Fibroblast of skin of left biceps (primary cell): ENCODE measurements at places on chromosomes 13 and 19.

- DNase-seq = no peak
Measured at GRCh38 chr13:99119656-99120055, 81.0 kb upstream of the UBAC2 start.

DNA sequence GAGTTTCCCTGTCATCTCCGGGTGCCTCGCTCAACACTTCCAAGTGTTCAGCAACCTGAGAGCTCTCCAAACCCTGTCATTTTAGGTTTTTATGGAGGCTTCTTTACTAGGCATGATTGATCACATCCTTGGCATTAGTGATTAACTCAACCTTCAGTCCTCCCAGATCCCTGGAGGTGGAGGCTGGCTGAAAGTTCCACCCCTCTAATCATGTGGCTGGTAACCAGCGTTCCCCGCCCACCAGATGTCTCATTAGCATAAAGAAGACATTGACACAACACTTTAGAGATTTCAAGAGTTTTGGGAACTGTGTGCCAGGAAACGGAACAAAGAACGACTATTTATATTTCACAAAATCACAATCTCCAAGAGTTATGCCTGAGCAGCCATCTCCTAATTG is 71.1 kb upstream of the RGCC start:
- DNase-seq = no peak

GRCh38 chr19:7870571-7871436 is 3.4 kb downstream of the PRR36 start:
- no peak for DNase-seq

DNA sequence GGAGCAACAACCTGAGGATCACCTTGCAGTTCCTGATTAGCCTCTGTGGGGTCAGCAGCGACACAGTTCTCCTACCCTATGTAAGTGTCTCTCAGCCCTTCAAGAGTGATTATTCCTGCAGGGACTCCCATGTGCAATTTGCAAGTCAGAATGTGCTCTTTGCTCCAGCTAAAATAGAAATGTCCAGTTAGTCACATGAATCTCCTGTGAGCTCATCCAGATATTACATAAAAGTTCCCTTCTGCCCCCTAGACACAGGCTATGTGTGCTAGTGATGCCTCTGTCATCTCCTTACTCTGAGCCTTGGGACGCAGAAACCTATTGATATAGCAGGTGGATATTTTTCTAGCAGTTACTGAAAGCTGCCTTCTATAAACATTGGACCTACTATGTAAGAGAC is 105.5 kb downstream of the ZAR1L start:
- no peak for DNase-seq

- no peak for DNase-seq
Measured at GRCh38 chr19:14377883-14378328, 3.3 kb upstream of the ADGRE5 start.

DNA sequence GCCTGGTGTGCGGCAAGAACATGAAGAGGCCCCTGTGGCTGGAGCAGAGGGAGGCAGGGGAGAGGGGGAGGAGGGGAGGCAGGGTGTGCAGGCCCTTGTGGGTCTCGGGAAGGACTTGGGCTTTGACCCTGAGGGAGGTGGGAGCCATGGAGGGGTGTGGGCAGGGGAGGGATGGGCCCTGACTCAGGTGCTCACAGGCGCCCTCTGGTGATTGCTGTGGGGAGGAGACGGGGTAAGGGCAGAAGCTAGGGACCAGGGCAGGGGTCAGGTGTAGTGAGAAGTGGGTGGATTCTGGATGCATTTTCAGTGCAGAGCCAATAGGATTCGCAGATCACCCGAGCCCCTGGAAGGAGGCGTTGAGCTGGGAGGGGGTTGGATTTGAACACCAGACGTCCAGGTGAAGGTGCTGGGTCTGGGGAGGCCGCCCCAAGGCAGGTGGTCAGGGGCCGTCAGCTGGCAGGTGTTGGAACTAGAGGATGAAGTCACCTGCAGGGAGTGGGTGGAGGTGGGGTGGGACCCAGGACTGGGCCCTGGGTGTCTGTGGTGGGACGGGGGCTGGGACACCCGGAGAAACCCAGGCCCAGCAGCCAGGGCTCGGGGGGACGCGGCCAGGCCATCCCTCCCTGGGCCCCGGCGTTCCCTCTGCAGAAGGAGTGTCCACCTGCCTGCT is 185.4 kb downstream of the KDM4B start:
- no peak for DNase-seq

DNA sequence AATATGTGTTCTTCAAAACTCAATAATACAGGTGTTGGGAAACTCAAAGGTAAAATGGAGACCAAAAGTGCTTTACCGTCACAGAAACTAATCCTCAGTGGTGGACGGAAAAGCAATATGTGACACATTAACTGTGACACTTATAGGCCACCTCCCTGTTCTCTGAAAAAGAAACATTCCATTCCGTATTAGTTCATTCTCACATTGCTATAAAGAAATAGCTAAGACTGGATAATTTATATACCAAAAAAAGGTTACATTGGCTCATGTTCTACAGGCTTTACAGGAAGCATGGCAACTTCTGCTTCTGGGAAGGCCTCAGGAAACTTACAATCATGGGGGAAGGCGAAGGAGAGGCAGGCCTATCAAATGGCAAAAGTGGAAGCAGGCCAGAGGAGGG is 435.3 kb upstream of the HTR2A start:
- DNase-seq = peak; percentile 25

- no peak for DNase-seq
Measured at GRCh38 chr19:45008552-45008951, 7.3 kb downstream of the RELB start.

DNA sequence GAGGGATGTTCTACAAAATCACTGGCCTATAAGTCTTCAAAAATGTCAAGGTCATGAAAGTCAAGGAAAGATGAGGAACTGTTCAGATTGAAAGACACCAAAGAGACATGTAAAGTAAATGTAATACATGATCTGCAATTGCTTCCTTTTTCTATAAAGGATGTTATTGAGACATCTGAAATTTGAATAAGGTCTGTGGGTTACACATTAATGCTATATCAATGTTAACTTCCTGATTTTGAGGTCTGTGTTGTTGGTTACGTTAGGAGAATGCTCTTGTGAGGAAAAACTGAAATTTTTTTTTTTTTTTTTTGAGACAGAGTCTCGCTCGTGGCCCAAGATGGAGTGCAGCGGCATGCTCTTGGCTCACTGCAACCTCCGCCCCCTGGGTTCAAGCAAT is 197.4 kb downstream of the RGCC start:
- DNase-seq = no peak

- no peak for DNase-seq
Measured at GRCh38 chr19:1540365-1540925, 16.6 kb downstream of the PLK5 start.

DNA sequence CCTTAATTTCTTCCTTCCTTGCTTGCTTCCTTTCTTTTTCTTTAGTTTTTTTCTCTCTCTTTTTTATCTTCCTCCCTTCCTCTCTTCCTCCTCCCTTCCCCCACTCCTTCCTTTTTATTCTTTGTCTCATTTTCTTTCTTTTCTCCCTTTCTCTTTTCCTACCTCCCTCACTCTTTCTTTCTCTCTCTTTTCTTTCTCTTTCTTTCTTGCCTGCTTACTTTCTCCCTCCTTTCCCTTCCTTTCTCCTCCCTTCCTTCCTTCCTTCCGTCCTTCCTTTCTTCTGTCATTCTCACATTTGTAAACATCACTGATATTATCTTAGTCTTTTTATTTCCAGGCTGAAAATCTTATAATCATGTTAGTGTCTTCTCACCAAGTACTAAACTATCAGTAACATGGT is 38.8 kb downstream of the SLITRK5 start:
- no peak for DNase-seq
